ENCODE measurements at places on chromosomes 16 and 17.

DNA sequence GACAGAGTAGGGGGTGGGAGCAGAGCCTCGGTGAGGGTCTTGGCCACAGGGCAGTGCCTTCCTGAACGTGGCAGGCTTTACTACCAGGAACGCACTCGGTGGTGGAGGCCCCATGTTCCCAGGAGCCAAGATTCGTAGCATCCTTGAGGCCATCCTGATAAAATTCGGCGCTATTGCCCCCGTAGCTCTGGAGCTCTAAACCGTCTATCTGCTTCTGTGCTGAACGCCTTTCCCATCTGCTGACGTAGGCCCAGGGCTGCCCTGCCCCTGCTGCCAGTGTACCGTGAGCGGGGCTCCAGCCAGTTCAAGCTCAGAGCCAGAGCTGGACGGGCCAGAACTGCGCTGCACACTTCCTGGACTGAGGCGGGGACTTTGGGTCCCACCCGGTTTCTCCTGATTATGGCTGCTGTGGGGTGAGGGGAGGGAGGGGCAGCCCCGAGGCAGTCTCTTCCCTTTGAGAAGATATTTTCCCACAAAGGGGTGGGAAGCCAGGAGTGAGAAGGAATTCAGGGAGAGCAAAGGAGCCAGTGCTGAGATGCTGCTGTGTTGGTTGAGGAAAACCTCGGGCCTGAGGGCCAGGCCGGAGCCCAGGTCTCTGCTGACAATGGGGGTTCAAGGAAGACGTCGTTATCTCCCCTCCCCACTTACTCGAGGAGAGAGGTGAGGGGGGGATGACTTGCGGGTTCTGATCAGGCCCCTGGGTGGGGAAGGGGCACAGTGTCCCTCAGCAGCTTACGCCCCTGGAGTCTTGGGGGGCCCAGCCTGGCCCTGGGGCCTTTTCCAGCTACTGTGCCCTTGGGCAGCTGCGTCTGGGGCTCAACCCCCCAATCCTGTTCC lies 29.4 kb downstream of the OR1D5 start:
- no peak for DNase-seq

DNA sequence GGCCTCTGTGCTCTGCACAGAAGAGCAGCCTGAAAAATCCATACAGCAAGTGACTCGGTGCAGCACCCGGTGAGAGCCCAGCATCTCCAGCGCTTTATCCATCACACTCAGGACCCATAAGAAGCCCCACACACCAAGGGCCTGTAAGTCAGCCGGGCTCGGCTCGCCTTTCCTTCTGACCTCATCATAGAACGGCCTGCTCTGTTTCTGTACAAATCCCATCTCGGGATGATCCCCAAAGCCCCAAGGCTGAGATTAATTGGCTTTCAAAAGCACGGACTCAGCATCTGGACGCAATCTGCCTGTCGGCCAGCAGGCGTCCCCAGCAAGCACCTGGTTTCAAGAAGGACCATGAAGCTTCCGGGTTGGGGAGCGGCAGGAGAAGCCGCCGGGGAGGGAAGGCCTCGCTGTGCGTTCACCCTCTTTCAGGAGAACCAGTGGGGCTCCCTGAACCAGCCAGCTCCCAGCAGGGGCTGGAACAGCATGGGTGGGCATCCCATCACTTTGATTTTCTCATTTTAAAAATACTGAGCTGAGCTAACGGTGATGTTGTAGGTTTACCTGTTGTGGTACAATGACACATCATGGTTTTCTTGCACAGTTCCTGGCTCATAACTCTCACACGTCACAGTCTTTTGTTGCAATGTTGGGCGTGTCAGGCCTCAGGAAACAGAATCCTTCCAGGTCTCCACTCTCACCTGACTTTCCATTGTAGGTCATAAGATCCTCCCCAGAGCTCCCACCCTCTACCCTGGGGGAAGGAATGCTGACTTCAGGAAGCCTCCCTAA lies 6.7 kb downstream of the CCDC57 start:
- DNase-seq: peak; percentile 83

- no peak for DNase-seq
Observed at GRCh38 chr17:750431-751037, 1.5 kb downstream of the GEMIN4 start.

GRCh38 chr17:54770836-54771235 lies 129.8 kb upstream of the TOM1L1 start:
- no peak for DNase-seq

DNA sequence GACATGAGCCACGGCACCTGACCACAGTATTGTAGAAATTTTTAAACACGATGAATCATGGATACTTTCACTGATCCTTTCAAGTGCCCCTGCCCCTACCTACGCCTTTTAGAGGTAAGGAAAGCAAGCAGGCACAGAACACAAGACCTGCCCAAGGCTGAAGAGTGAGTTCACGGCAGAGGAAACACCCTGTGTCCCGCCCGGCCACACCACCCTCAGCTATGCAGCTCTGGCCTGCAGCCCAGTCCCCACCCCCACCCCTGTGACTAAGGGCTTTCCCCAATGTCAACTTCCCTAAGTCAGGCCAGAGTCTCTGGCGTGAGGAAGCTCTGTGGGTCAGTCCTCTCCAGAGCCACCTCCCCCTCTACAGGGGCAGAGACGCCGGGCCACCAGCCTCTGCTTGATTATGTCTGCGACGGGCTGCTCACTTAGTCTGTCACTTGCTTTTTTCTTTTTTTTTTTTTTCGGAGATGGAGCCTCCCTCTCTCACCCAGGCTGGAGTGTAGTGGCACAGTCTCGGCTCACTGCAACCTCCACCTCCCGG lies 8.4 kb downstream of the SLC16A5 start:
- no peak for DNase-seq

DNA sequence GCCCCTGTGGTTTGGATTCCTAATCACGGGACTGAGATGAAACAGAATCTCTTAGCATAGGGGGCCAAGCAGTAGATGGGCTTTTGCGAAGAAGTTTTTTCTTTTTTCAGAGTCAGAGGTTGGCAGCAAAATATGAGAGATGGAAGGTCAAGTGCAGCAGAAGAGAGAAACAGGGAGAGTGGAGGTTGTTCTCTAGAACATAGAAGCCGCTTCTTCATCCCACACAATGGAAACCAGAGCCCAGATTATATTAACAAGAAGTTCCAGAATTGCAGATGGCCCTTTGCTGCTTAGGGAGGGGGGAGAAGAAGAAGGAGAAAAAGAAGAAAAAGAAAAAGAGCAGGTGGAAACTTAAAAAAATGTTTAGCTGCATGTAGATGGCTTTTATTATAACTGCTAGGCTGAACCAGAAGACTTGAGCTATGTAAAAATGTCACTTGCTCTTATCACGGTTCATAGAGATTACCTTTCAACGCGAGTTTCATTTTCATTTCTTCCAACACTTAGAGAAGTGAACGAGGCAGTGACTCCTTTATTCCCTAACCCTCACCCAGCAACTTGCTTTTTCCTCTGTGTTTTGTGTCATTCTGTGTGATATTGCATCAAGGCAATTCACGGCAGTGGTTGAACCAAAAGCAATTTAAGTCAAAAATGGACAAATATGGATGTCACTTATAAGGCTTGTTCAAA lies 737.5 kb downstream of the WWOX start:
- DNase-seq: no peak

GRCh38 chr16:51710186-51710585 lies 559.1 kb upstream of the SALL1 start:
- no peak for DNase-seq

DNA sequence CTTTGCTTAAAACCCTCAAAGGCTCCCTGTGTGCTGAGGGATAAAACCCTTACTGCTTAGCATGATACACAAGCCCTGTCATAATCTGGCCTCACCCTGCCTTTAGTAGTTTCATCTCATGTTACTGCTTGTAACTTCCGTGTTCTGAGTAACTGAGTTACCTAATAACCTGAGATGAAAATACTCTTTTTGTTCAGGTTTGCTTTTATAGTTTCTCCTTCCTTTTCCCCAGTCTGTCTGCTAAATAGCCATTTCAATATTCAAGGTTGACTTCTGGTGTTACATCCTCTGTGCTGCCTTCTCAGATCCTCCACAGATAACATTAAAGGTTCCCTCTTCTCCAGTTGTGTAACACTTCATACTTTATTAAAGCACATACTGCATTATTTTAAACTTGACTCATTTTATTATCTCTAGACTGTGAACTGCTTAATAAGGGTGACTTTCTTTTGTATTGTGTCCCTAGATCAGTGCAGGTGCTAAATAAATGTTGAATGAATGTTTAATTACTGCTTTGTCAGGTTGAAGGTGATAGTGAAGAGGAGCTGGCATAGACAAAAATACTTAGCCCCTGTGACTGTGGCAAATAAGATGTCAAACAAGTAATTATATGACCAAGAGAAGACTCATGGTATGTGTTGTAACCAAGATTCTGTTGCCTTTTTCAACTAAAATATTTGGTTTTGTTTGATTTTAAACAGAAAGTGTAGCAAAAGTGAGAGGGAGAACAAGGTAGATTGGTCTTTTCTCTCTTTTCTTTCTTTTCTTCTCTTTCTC lies 47.8 kb downstream of the NFAT5 start:
- no peak for DNase-seq

DNA sequence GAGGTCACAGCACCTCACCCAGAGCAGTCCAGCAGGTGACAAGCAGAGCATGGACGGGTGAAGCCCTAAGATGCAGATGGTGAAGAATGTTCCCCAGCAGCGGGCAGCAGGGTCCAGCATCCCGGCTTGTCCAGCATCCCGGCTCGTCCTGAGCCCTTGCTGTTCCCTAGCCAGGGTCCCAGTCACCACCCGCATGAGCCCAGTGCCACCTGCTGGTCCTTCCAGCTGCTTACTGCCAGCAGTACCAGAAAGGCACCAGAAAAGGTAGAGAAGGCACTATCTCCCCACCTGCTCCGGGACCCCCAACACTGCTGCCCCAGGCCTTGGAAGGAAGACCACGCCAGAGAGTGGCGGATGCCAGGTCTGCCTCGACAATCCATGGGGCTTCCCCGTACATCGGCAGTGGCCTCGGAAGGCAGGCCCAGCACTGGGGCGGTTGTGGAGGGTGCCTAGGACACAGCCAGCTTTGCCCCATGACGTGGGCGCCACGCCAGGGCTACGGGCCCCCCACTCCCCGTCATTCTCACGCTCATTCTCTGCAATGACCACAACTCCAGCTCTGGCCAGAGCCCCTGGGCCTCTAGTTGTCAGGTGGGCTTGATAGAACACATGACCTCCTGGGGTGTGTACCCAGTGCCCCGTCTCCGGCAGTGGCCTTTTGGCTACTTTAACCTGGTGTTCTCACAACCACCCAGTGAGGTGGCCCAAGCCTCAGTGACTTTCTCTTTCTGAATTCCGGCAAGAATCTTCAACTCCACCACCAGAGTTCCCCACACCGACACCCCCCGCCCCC lies 1.4 kb downstream of the CENPX start:
- DNase-seq: peak; percentile 55

- peak; percentile 62 for DNase-seq
Observed at GRCh38 chr17:1473841-1474240, 17.8 kb upstream of the CRK start.

- DNase-seq: no peak
Observed at GRCh38 chr17:62921817-62922216, 44.2 kb upstream of the TANC2 start.

GRCh38 chr17:81400996-81401722 lies 5.9 kb downstream of the BAHCC1 start:
- no peak for DNase-seq

- DNase-seq: no peak
Observed at GRCh38 chr16:80850757-80851156, 46.4 kb upstream of the CDYL2 start.

DNA sequence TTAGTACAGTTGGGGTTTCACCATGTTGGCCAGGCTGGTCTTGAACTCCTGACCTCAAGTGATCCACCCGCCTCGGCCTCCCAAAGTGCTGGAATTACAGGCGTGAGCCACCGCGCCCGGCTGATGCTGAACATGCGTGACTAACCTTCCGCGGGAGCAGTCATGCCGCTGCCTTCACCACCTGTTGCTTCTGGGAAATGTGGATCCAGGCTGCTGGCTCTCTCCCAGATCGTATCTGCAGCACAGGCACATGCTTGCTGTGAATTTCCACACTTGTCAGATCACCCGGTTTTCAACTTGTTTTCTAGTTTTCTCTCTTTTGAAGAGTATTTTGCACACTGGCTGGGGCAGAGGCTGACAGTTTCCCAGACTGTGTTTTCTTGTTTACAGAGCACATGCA lies 97.9 kb downstream of the ADCY9 start:
- no peak for DNase-seq

DNA sequence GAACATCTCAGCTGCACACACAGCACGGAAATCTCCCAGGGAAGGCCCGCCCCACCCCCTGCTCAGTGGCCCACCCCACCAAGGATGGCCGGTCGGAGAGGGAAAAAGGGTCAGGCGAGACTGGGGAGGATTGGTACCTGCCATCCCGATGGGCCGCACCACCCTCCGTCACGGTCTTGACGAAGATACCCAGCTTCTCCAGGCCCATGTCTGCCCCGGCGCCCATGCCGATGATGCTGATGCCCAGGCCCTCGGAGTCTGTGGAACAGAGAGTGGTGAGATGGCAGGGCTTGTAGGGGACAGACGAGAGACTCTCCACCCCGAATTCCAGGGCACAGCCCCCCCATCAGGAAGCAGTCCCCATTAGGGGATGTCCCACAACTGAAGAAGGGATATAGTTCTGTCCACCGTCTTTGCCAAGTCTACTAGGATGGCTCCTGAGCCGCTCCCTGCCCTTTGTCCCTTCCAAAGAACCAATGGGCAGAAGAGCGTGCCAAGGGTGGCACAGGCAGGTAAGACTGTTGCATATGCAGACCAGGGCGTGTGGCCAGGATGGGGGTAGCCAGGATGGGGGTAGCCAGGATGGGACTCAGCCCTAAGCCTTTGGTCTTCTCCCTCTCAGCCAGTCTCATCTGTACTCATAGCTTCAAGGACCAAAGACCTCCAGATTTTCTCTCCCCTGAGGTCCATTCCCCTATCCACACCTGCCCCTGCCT lies 6.9 kb downstream of the PPP1R9B start:
- DNase-seq: no peak

DNA sequence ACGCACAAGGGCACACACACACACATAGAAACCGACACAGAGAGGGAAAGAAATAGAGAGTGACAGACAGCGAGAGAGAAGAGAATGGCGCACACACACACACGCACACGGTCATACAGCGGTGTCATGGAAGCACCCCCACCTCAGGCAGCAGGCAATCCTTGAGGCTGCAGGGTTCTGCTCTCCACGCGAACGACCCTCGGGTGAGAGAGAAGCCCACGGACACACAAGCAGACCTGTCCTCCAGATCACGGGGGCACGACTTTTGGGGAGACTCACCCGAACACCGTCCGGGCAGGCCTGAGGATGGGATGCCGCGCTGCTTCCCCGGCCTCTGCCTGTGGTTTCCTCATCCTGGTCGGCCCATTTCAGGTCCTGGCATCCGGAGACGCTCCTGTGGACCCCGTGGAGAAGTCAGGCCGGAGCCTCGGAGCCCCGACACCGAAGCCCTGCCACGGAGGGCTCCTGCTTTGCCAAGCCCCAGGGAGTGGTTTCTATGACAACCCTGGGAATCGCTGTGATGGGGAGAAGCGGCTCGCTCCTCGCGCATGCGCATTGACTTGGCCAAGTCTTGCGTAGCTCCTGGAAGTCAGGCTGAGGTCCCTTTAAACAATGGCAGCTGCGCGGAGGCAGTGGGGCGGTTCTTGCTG lies 118.2 kb upstream of the KCNJ18 start:
- peak; percentile 51 for DNase-seq
